Adrenal gland (tissue), 19 donors: ENCODE measurements at places on chromosomes 7 and 10. TPM values are rescaled to one million over a fixed set of nuclear protein-coding genes. Genes with fewer than 3 reads are reported as not detected.
A peak's percentile ranks its signal among the peaks of the same experiment; 100 is the strongest.

DNA sequence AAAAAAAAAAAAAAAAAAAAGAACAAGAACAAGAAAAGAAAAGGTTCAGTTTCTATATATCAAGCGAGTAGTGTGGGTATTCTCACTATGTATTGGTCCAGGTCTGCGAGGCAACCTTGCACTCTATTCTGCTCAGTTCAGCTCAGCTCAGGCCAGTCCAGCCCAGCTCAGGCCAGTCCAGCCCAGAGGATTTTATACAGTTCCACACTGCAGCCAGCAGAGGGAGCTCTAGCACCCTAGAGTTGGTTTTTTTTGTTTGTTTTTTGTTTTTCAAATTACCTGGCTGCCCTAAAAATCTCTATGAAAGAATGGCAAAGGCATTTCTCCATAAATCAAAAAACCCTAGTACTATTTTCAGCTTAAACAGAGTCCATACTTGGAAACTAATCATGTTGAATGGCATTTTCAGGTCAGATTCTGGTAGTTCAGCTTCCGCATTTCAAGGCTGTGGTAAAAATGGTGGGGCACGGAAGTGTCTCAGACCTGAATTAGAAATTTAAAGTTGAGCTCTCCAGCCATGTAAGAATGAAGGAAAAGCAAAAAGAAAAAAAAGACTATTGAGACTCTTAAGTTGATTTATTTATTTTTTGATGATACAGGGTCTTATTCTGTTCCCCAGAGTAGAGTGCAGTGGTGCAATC, 55.2 kb upstream of the GSDME start:
- peak; percentile 57 for DNase-seq

BHLHA15 gene
- not detected for total RNA-seq

GRCh38 chr7:157027568-157028198, 17.2 kb upstream of the MNX1 start:
- DNase-seq: no peak

TWIST1 gene
- total RNA-seq: 6.1 TPM

- no peak for DNase-seq
These were observed 175.0 kb downstream of the CYP26A1 start for GRCh38 chr10:93248583-93249227.

DNA sequence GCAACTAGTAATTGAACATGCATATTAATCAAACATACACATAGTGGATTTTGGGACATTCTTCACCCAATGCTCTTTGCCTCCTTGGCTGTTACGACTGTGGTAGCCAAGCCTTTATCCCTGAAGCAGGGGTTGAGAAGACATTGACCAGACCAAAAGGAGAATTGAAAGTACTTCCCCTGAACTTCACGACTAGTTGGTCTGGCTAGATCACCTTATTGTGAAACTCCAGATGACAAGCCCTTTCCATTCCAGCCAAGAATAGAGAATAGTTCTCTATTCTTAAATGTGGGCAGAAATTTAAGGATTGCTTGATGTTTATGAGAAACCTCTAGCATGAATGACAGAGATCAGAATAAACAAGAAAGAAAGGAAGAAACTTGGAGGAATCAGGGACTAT, 97.0 kb downstream of the LRMDA start:
- DNase-seq: no peak
